ENCODE measurements at places on chromosomes 5 and 9.

DNA sequence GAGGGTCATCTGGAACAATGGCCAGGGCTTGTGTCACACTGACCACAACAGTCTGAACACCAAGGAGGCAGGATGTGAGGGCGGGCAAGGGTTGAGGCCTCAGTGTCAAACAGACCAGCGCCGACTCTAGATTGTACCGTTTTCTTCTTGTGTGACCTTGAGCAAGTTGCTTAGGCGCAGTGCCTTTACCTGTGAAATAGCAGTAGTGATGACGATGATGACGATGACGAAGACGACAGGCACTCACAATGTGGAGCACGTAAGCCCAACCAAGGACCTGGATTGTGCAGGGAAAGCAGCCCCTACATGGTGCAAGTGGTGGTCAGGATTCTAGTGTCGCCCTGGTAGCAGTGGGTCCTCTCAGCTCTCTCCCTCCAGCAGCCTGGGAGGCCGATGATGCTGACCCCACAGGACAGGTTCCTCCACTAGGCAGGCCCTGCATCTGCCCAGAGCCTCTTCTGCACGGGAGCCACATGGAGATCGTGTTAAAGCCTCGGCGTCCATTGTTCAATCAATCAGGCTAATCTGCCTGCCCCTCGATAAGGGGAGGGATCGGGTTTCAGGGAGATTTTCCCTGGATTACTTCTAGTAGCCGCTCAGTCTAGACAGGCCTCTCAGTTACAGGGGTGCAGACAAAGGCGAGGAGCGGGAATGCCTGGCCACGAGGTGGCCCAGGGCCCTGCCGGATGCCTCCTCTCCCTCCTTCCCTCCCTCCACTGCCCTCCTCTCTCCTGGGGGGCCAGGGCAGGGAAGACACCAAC lies 91.7 kb downstream of the MACROH2A1 start:
- DNase-seq, result peak; percentile 4

DNA sequence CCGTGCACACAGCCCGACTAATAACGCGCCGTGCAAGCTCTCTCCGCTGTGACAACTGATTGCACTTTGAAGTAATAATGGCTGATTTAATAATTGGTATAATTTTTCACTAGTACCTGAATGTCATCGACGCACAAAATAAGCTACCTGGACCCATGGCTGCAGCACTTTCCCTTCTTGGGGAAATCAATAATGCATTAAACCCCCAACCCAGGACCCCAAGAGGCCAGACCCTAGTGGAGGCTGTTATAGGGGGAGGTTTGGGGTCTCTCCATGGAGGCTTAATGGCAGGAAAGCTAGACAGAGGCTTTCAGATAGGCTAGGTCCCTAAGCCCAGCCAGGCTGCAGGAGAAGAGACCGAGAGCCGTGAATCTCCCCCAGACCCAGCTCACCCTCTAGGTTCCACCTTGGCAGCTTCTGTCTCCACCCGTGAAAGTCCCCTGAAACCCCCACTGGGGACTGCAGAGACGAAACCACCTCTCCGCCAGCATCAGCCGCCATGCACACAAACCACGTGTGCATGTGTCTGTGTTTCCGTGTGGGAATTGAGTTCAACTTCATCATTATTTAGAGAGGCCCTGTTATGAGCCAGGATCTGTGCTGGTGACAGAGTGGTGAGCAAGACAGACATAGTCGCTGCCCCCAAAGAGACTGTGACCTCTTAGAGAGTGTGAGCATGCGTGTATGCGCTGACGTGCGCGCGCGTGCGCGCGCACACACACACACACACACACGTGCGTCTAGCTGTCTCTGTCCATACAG lies 168.6 kb upstream of the MVB12B start:
- DNase-seq, result peak; percentile 3

DNA sequence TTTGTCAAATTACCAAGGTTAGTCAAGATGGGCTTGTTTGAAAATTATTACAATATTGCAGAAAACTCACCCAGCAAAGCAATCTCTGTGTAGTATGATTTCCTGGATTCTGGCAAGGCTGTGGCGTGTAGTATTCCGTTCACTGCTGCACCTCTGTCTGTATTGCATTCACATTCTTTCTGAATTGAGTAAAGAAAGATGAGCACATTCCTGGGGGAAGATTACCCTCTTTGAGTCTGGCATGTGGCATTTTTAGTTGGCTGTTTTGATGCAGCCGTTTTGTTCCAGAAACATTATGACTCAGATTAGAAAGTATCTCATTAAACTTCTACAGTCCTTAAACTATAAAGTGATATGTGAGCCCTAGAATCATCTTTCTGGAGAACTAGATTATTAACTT lies 197.7 kb downstream of the TENT4A start:
- DNase-seq, result peak; percentile 53

DNA sequence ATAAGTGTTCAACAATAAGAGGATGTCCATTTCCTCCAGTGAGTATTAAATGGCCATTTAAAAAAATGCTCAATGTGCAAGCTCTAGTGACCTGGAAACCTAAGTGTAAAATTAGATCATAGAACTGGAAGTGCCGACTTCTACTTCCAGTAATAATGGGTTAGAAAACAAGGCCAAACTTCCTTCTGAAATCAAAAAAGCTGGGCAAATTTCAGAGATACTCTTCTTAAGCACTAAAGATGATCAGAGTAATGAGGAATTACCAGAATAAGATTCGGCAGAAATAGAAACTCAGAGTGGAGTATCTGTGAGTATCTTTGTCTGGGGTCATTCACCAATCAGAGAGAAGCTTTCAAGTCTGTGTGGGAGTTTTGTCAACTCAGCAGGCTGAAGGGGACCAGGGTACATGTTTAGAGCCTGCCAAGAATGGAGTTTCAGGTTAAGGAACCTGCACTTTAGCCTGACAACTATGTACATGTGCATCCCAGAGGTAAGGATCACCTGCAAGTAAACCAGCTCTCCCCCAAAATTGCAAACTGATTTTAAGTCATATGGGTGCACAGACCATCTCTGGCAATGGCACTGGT lies 17.1 kb downstream of the FCN2 start:
- DNase-seq, result no peak

DNA sequence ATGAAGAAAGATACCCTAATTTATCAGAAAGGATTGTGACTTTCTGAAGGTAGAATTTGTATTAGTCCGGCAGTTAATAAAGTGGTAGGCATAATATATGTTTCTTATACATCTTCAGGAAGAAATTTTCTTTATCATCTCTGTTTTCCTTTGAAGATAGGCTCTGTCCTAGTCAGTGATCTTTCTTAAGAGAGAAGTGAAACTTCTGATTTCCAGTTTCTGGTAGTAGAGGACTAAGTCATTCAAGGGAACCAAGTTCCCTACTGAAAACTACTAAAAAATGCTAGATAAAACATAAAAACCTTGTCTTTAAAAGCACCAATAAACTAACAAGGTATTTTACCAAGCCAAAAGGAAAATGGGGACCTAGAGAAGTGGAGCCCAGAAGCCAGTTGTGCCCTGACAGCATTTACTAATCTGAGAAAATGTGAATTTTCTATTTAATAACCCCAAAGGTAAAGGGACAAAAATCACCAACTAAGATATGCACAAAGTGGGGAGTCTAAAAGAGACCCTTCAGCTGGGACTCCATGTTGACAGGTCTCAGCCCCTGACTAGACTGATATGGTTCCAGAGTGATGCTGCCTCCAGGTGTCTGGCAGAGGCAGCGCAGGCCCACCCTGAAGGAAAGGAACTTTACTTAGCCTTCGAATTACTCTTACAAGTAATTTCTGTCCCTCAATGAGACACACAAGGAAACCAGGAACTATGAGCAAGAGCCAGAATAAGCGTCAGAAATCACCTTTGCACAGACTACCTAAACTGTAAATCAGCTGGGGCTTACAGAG lies 72.7 kb downstream of the FAM78A start:
- no peak for DNase-seq

DNA sequence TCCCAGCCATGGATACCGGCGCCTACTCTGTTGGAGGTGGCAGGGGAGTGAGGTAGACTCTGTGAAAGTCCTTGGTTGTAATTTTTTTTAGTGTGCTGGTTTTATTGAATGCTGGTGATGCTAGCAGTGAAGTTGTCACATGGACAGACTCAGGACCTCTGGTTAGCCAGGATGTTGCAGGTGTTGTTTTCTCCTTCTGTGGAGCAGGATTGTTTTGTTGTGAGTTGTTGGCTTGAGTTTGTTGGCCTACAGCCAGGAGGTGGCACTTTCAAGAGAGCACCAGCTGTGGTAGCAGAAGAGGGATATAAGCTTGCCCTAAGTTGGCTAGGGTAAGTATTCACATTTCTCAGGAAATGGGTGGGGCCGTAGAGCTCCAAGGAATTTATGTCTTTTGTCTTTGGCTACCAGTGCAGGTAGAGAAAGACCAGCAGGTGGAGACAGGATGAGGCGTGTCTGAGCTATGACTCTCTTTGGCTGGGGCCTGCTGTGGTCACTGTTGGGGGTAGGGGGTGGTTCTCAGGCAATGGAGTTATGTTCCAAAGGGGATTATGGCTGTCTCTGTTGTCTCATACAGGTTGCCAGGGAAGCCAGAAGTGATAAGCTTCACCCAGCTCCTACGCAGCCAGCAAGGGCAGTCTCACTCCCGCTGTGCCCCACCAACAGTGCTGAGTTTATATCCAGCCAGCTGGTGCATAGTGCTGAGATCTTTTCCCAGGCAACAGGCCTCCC lies 248.7 kb downstream of the TAF11L14 start:
- DNase-seq, result no peak

GRCh38 chr5:36279054-36279698 lies 22.5 kb downstream of the RANBP3L start:
- DNase-seq, result peak; percentile 33

DNA sequence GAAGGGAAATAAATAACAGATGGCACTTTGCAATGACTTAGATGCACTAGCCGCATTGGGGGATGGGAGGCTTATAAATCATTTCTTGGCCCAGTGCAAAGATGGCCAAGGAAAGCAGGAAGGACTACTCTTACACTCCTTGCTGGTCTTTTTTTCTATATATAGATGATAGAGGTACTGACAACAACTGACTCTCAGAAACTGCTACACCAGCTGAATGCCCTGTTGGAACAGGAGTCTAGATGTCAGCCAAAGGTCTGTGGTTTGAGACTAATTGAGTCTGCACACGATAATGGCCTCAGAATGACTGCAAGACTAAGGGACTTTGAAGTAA lies 1.7 kb downstream of the CCNG1 start:
- no peak for DNase-seq

DNA sequence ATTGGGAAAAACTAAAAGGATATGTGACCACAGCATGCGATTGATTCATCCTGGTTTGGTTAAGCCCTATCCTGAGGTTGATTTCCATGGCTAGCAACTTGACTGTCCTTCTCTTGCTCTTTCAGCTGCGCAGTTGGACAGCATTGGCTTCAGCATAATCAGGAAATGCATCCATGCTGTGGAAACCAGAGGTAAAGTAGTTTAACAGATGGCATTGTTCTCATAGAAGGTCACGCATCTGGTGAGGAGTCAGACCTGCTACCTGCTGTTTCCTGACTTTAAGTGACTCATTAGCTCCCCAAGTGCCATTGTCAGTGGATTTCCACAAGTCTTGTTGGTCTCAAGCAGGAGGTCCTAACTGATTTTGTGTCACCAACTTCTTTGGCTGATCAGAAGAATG lies 266.9 kb downstream of the ARHGAP26 start:
- DNase-seq, result no peak

DNA sequence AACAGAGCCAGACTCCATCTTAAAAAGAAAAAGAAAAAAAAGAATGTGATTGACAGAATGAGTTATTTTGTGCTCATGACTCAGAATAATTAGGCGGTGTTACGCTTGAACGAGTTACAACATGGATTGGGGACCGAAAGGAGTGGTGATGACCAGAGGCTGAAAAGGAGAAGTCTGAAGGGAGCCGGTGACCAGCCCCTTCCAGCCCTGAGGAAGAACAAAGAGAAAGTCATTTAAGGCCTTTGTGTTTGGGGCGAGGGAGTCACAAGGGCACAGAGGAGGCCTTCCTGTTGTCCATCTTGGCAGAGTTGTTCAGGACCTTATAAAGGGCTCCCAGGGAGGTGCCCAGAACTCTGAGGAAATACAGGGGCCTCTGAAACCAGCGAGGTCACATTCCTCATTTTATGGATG lies 131.6 kb downstream of the GOLPH3 start:
- no peak for DNase-seq

- DNase-seq, result no peak
Measured at GRCh38 chr5:101163088-101163487, 260.0 kb upstream of the ST8SIA4 start.

DNA sequence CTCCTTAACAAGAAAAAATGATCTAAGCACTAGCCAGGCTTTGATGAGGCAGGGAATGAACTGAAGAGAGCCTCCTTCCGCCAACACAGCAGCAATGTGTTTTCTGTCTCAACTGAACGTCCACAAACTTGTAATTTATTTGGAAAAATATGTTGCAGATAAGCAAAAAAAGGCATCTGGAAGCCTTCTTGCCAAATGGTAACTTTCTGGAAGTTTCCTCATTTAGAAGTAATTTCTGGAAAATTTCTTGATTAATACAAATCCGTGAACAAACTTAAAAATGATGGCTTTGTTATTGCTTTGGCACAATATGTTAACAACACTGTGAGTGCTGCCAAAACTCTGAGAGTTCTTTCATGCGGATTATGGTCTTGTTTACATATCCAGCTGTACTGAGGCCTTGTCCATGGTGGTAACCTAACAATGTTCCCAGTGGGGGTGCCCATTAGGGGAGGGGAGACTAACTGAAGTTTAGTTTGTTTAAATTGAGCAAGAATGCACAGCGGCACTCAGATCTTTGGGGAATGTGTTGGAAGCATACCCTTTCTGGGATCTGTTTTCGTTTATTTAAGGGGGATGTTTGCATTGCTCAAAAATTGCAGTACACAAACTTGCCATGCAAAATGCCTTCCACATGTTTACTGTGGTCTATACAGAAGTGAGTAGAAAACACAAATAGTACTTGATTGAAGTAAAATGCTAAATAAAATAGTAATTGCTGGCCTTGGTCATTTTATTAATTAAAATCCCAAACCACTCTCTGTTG lies 334.7 kb downstream of the NR2F1-AS1 start:
- DNase-seq, result no peak

DNA sequence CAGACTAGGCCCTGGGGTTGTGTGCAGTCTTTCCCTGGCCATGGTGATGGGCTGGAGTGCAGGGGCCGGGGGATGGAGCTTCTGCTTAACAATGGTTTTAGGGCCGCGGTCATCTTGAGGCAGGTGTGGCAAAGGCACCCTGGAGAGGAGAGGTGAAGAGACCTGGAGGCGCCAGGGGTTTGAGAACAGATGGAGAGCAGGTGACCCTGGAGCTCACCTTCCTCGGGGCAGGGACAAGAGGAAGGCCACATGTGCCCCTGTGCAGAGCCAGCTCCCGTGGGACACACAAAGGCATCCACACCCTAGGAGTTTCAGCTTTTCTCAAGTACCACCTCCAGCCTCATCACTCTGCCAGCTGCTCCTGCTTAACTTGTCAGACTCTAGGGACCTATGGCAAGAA lies 46.4 kb upstream of the SH3GL2 start:
- DNase-seq, result no peak

GRCh38 chr5:139495638-139496435 lies 13.3 kb upstream of the STING1 start:
- peak; percentile 8 for DNase-seq

GRCh38 chr9:16653491-16654399 lies 216.7 kb downstream of the BNC2 start:
- DNase-seq, result no peak

- no peak for DNase-seq
Measured at GRCh38 chr5:36640949-36641348, 34.5 kb downstream of the SLC1A3 start.

All from AG20443 (cell line).